Prostate gland (tissue), 2 donors: ENCODE measurements at places on chromosomes 12 and 14. TPM values are rescaled to one million over a fixed set of nuclear protein-coding genes. Genes with fewer than 3 reads are reported as not detected.

The PTPN11 gene
- total RNA-seq, result 61.0 TPM

The PSMA6 gene
- total RNA-seq, result 84.1 TPM

The FAM186B gene
- total RNA-seq, result 10.0 TPM

The SLCO1B1 gene
- not detected for total RNA-seq

The SERPINA5 gene
- 936 TPM for total RNA-seq

The DTX1 gene
- total RNA-seq, result 2.6 TPM

The DEGS2 gene
- 8.3 TPM for total RNA-seq

The PUS7L gene
- total RNA-seq, result 12.7 TPM

The EML5 gene
- total RNA-seq, result 17.2 TPM

The RHOJ gene
- total RNA-seq, result 6.6 TPM

The TMCC3 gene
- 13.5 TPM for total RNA-seq

The KRT81 gene
- 1.7 TPM for total RNA-seq

The HHIPL1 gene
- 2.8 TPM for total RNA-seq

The CD4 gene
- total RNA-seq, result 8.6 TPM

The OVCH1 gene
- not detected for total RNA-seq

The DHRS2 gene
- 5.9 TPM for total RNA-seq

The NOS1 gene
- total RNA-seq, result 8.3 TPM

The PPFIA2 gene
- total RNA-seq, result 7.3 TPM

The RNASE3 gene
- total RNA-seq, result not detected

The CCDC196 gene
- total RNA-seq, result 2.6 TPM

The PPP1R36 gene
- 8.6 TPM for total RNA-seq

The KLRG1 gene
- total RNA-seq, result 4.5 TPM

The SERPINA12 gene
- 1.1 TPM for total RNA-seq

The APOF gene
- total RNA-seq, result 1.1 TPM

The KRT73 gene
- total RNA-seq, result not detected

The LMNTD1 gene
- total RNA-seq, result not detected

The HOXC11 gene
- not detected for total RNA-seq

The KLRD1 gene
- 0.40 TPM for total RNA-seq

The CLEC6A gene
- not detected for total RNA-seq

The B4GALNT3 gene
- 16.3 TPM for total RNA-seq

The USP15 gene
- total RNA-seq, result 33.6 TPM

The BBOF1 gene
- total RNA-seq, result 5.9 TPM

The CATSPERB gene
- 2.3 TPM for total RNA-seq

The INSM2 gene
- total RNA-seq, result 1.2 TPM

The FAM90A1 gene
- total RNA-seq, result 0.18 TPM

The MYH7 gene
- 0.28 TPM for total RNA-seq

The SIX1 gene
- total RNA-seq, result 25.0 TPM

The KLHL33 gene
- 1.7 TPM for total RNA-seq

The CMA1 gene
- total RNA-seq, result not detected

The PLA2G1B gene
- total RNA-seq, result not detected

The FRMD6 gene
- 84.0 TPM for total RNA-seq

The C14orf132 gene
- total RNA-seq, result 7.8 TPM

The PWP1 gene
- 55.2 TPM for total RNA-seq

The NTF3 gene
- 1.0 TPM for total RNA-seq

The GPR68 gene
- 3.0 TPM for total RNA-seq

The GPR65 gene
- 0.57 TPM for total RNA-seq

The KRT6C gene
- not detected for total RNA-seq

The KIF5A gene
- 3.7 TPM for total RNA-seq

The RTL1 gene
- not detected for total RNA-seq

The FRS2 gene
- total RNA-seq, result 65.6 TPM

The MIPOL1 gene
- 31.4 TPM for total RNA-seq

The CELA1 gene
- not detected for total RNA-seq
